Stimulated activated CD8-positive, alpha-beta memory T cell treated with anti-CD3 and anti-CD28 coated beads, Interleukin-15, amount 100 ng/mL, for 1 hour (primary cell): ENCODE measurements at places on chromosomes 3 and 15.

- no peak for DNase-seq
Observed at GRCh38 chr15:79440355-79440908, 8.3 kb downstream of the MINAR1 start.

DNA sequence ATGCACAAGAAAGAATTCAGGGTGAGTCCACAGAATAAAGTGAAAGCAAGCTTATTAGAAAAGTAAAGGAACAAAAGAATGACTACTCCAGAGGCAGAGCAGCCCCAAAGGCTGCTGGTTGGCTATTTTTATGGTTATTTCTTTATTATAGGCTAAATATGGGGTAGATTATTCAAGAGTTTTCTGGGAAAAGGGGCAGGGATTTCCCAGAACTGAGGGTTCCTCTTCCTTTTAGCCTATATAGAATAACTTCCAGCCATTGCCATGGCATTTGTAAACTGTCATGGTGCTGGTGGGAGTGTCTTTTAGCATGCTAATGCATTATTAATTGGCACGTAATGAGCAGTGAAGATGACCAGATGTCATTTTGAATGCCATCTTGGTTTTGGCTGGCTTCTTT lies 13.6 kb downstream of the GLDN start:
- DNase-seq: no peak

DNA sequence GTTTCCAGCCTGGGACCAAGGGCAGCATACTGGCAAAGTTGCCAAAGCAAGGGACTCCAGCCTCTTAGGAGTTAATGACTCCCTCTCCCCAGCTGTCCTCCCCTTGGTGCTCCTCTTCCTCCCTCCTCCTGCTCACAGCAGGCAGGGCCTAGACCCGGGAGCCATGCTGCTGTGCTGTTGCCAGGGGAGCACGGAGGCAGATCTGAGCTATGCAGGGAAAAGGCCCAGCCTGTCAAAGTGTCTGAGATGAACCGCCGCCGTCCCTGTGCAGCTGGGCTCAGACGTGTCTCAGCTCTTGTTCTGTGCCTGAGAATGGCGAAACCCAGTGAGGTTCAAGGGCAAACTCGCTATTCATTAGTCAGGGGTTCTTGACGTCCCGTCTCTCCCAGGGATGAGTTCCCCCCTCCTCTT lies 60.8 kb upstream of the POLG start:
- DNase-seq: no peak

- no peak for DNase-seq
Observed at GRCh38 chr3:13157986-13158385, 84.8 kb upstream of the IQSEC1 start.

DNA sequence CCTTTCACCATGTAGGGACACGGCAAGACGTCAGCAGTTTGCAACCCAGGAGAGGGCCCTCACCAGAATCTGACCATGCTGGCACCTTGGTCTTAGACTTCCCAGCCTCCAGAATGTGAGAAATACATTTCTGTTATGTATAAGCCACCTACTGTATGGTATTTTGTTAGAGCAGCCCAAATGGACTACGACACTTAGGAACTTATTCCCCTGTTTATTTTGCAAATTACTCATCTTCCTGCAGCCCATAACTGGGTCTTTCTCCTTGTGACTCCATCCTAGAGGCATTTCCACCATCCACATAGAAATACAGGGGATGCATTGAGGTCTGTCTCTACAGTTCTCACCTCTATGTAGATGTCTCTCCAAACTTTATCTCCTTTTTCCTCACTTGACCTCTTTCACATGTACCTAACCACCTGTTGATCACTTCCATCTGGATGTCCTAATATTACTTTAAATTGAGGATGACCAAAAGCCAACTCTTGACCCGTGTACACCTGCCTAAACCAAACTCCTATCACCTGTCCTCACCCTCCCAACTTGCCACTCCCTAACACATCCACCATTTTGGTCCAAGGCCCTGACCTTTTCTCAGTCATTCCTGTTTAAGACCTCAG lies 406.0 kb upstream of the WNT5A start:
- no peak for DNase-seq
